ENCODE measurements at places on chromosomes 11 and 22. TPM values are rescaled to one million over a fixed set of nuclear protein-coding genes. Genes with fewer than 3 reads are reported as not detected.

- DNase-seq, result no peak
Observed at GRCh38 chr11:12567746-12568460, 106.3 kb upstream of the TEAD1 start.

Gene CD248
- 68.7 TPM for total RNA-seq

- no peak for DNase-seq
Observed at GRCh38 chr11:8267831-8268529, 4.3 kb upstream of the LMO1 start.

Gene NLRP6
- not detected for total RNA-seq

- DNase-seq, result no peak
Observed at GRCh38 chr11:61146416-61146815, 14.8 kb downstream of the VPS37C start.

GRCh38 chr11:112471731-112472130 lies 211.1 kb upstream of the PLET1 start:
- no peak for DNase-seq

GRCh38 chr22:20086101-20086599 lies 6.1 kb downstream of the DGCR8 start:
- DNase-seq, result no peak

- no peak for DNase-seq
Observed at GRCh38 chr11:118918686-118919280, 6.9 kb downstream of the BCL9L start.

DNA sequence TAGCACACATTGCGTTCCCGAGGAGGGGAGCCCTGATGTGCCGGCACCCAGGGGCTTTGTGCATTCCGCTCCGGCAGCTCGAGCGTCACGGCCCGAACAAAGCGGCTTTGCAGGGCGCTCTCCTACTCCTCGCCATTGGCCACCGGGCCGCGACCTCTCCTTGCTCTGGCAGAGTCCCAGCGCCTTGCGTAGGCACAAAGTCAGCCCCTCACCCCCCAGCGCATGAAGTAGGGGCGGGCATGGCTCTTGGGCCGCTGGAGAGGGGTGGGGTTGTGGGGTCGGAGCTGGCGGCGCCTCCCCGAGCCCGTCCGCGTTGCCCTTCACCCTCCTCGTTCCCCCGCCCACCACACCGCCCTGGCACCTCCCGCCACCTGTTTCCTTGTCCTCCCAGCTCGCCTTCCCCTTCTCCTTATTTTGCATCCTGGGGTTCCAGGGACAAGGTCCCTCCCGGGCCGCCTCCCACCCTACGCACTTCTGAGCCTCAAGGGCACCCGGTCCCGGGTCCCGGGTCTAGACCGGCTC lies 753 bp upstream of the PPARA start:
- peak; percentile 84 for DNase-seq

Gene HBE1
- not detected for total RNA-seq

GRCh38 chr11:107563702-107564101 lies 1.8 kb downstream of the ALKBH8 start:
- DNase-seq, result no peak

Gene PGAP2
- 22.7 TPM for total RNA-seq

Gene MRGPRX4
- not detected for total RNA-seq

DNA sequence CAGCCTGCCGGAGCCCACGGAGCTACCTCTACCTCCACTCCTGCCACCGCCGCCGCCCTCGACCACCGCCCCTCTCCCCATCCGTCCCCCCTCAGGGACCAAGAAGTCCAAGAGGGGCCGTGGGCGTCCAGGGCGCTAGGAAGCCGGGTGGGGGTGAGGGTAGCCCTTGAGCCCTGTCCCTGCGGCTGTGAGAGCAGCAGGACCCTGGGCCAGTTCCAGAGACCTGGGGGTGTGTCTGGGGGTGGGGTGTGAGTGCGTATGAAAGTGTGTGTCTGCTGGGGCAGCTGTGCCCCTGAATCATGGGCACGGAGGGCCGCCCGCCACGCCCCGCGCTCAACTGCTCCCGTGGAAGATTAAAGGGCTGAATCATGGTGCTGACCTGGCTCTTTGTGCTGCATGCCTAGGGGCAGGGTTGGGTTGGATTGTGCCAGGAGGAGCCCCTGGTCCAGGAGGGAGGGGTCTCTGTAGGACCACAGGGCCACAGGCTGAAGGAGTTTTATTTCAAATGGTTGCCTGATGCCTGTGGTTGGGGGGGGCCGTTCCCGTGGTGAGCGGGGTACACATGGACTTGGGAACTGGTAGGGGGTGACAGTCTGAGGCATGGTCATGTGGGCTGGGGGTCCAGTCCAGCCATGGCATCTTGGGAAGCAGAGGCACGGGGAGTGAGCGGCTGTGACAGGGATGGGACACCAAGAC lies 2.3 kb downstream of the PTPRCAP start:
- DNase-seq, result no peak

- DNase-seq, result no peak
Observed at GRCh38 chr11:30811226-30811755, 225.1 kb upstream of the MPPED2 start.

Gene GLYAT
- not detected for total RNA-seq

- DNase-seq, result no peak
Observed at GRCh38 chr11:70867281-70868047, 384.9 kb downstream of the SHANK2 start.

- no peak for DNase-seq
Observed at GRCh38 chr22:36467042-36467810, 14.2 kb downstream of the TXN2 start.

Gene SMC1B
- total RNA-seq, result not detected

- DNase-seq, result no peak
Observed at GRCh38 chr11:16403851-16404250, 47.5 kb upstream of the SOX6 start.

GRCh38 chr22:39110631-39111561 lies 13.9 kb downstream of the APOBEC3H start:
- DNase-seq, result no peak

GRCh38 chr11:103532133-103532788 lies 423.0 kb downstream of the DYNC2H1 start:
- DNase-seq, result no peak

DNA sequence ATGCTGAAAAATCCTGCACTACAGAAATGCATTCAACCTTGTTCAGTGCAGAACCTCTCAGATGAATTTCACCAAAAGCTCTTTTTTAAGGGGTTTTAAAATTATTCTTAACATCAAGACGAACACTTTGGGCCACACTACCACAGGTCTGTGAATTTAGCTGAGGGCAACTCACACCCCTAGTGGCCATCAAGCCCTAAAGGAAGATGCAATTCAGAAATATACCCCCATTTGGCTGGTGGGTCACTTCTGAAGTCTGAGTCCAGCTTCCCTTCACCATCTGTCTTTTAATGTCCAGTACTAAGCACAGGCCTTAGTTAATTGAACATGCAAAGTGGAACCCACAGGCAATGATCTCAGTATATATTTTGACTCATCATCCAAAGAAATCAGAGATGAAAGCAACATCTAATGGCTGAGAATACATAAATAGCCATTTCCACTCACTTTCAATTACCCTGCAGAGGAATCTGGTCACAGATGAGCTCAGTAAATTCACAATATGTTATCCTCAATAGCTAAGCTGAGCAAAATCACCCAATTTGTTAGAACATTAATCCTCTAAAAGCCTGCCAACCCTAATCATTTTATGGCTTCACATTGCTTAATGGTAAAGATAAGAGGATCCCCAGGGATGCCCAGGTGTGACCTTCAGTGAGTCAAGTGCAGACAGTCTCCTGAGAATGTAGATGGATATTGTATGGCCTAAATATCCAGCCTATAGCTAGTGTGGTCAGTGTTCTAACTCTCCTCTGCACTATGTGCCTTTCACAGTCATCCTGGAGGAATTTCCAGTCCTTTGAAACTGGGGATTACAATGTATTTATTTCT lies 50.3 kb downstream of the FAM76B start:
- DNase-seq, result no peak

Gene IL17REL
- total RNA-seq, result not detected

DNA sequence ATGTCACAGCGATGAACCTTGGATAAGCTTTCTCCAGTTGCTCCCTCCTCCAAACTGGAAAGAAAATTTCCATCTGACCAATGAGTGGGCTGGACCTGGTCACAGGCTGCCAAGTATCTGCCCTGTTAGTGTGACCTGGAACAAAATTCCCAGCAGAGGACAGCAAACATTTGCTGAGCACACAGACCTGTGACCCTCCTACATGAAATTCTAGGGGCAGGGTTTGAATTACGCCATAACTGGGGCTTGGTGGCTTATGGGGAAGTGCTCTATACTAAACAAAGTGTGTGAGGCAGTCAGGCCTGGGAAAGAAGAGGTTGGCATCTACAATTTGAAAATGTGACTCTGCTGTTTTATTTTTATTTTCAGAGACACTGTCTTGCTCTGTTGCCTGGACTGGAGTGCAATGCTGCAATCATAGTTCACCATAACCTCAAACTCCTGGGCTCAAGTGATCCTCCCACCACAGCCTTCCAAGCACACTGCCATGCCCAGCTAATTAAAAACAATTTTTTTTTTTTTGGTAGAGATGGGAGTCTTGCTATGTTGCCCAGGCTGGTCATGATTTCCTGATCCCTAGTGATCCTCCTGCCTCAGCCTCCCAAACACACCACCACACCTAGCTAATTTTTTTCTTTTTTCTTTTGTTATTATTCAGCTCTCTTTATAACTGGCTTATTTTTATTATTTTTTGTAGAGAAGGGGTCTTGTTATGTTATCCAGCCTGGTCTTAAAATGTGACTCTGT lies 13.6 kb upstream of the XBP1 start:
- no peak for DNase-seq

- DNase-seq, result no peak
Observed at GRCh38 chr11:37946155-37946766, 1348.2 kb upstream of the RAG2 start.

DNA sequence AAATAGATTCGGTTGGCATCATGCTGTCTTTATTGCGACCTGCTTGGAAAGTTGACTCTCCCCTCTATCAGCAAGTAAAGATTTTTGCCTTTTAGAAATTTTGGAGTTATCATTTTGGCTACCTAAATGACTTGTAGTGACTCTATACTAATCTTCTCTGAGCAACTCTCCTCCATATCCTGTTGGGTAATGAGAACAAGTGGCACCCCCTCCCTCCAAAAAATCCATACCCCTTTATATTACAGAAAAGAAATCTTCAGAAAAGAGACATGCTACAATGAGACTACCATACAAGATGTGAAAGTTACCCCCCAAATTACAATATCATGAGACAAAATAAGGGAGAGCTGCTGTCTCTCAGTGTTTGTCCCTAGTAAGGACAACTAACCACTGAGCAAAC lies 1.2 kb downstream of the JAML start:
- no peak for DNase-seq

Gene DGAT2
- total RNA-seq, result not detected

GRCh38 chr11:124405581-124405980 lies 6.8 kb upstream of the OR8B3 start:
- DNase-seq, result no peak

Gene ARVCF
- 29.3 TPM for total RNA-seq

Gene MMP13
- total RNA-seq, result 0.21 TPM

- DNase-seq, result no peak
Observed at GRCh38 chr22:28155808-28156207, 236.8 kb upstream of the PITPNB start.

DNA sequence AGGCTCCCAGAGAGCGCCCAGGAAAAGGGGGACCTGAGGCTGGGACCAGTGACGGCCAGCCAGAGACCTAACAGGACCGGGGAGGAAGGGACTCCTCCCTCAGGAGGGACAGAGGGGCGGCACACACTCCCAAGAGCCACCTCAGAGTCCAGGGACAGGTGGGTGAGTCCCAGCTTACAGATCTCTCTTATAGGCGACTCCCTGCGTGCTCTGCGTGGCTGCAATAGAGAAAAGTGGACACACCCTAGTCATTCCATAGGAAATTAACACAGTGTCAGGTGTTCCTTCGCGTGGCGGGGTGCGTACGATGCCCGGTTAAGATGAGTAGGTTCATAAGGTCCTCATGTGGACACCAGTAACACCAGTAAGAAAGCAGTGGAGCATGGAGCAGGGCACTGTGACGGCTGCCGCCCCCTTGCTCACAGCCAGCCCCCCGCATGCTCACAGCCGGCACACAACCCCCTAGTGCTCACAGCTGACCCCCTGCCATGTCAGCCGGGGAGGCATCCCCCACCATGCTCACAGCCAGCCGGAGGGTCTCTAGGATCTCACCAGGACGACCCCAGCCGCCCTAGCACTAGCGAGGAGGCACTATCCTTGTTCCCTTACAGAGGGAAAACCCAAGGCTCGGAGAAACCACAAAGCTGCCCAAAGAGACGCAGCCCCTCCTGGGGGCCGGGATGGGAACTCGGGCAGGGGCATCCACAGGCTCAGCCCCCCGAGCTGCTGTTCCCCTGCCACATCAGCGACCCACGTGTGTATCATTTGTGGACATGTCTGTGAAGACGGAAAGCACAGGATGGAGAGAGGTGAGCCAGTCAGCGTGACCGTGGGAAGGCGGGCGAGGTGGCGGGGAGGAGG lies 426.8 kb downstream of the TBC1D22A start:
- DNase-seq, result peak; percentile 80

Gene CABP4
- total RNA-seq, result not detected

- no peak for DNase-seq
Observed at GRCh38 chr11:92204731-92205130, 19.9 kb upstream of the FAT3 start.

- no peak for DNase-seq
Observed at GRCh38 chr22:19086896-19087295, 35.3 kb downstream of the DGCR2 start.

DNA sequence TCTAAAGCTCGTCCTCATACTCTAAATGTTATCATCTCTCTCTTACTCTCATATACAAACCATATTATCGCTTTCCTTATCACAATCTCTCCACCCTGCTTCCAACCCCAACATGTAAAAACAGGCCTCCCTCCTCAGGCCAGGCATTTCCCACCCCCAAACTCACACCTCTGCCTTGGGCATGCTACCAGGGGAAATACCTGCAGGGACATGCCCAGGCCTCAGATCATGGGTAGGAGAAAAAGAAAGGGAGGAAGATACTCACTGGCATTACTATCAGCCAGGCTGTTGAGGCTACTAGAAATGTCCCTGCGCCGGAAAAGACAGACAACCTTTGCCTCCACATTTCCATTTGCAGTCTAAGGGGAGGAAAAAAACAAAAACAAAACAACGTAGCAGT lies 1.8 kb downstream of the MTA2 start:
- no peak for DNase-seq
